NCI-H774 (cell line): ENCODE measurements at places on chromosomes 11 and 22.

GRCh38 chr22:25847451-25847850, 105.5 kb downstream of the MYO18B start:
- DNase-seq, result no peak

DNA sequence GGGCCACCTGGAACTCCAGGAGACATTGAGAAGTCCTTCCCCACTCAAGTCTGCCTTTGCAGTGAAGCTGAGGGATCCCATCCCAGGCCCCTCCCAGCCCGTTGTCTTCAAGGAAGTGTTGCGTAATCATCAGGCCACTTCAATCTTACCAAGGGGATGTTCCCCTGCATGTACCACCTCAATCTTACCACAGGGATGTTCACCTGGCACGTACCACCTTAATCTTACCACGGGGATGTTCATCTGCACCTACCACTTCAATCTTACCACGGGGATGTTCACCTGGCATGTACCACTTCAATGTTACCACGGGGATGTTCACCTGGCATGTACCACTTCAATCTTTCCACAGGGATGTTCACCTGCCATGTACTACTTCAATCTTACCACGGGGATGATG, 108.0 kb upstream of the SYN3 start:
- no peak for DNase-seq

DNA sequence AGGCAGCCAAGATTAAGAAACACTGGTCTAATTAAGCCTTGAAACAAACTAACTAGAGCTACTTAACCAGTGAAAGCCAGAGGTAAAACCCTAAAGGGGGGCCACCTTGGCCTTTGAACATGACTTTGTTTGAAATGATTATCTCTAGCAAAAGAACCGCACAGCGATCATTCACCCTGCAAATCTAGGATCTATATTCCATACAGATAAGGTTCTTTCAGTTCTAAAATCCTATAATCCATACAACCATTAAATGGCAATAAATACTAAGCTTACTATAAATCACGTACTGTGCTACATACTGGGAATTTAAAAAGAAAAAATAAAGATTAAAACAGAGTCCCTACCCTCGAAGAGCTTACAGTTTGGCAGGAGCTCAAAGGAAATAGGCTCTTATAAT, 40.6 kb downstream of the RBFOX2 start:
- no peak for DNase-seq

GRCh38 chr11:67654225-67654624, 3.7 kb upstream of the ACY3 start:
- no peak for DNase-seq

DNA sequence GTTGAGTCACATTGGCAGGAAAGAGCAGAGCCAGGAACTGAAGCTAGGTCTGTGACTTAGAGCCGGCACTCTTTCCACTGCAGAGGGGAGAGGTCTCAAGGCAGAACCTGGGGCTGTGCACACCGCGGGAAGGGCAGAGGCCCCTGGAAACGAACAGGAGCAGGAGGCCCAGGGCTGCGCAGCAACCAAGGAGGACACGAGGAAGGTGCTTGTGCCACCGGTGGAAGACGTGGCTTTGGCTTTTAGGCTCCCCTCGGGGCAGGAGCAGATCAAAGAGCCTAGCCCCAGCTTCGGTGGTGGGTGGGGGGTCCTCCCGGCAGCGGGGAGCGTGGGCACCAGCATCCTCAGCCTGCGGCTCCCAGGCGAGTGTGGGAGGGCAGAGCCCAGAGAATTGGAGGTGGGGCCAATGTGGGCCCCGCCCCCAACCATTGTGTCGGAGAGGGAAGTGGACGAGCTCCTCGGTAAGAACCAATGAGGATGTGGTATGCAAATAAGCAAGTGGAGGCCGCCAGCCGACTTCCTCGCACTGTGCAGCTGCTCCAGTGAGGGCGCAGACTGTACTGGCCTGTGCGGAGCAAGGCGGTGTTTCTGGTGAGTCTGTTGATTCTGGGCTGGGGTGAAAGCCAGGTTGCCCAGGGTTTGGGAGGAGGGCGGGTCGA, at the start of gene CCDC116:
Gene CCDC116, plus strand, starts transcription at position 524 of the 659 bp plus-strand sequence. CDS start 422 bp downstream, outside the sequence.
- DNase-seq, result peak; percentile 86

- DNase-seq, result no peak
Measured at GRCh38 chr11:70816156-70816678, 417.9 kb downstream of the CTTN start.

DNA sequence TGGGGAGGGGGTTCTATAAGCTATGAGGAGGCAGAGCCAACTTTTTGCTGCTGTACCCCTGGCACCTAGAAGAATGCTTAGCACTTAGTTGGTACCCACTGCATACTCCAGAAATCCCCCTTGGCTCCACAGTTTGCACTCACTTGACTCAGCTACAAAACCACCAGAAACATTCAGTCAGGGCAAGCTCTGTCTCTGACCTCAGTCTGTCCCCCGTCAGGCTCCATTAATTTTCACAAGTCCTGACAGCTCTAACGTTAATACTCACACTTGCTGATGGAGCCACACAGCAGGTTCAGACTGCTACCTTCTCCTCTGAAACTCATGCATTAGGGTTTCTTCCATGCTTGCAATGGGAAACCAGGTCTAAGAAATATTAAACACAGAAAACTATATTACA, 81.7 kb downstream of the MPPED2 start:
- no peak for DNase-seq

GRCh38 chr11:25159341-25159740, 662.5 kb downstream of the LUZP2 start:
- DNase-seq, result no peak

DNA sequence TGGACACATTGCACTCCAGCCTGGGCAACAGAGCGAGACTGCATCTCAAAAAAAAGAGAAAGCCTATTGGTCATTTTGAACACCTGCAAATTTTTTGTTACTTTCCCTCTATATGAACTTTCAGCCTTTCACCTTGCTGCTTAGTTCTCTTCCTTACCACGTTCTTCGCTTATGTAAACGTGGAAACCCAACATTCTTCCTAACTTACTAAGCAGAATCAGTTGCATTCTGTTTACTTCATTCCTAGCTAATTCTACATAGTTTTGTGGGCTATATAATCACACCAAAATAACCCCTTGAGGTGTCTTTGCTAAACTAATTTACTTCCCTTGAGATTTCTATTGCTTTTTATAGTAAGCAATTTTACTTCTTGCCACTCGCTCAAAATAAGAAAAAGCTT, 23.2 kb downstream of the MS4A4A start:
- no peak for DNase-seq

DNA sequence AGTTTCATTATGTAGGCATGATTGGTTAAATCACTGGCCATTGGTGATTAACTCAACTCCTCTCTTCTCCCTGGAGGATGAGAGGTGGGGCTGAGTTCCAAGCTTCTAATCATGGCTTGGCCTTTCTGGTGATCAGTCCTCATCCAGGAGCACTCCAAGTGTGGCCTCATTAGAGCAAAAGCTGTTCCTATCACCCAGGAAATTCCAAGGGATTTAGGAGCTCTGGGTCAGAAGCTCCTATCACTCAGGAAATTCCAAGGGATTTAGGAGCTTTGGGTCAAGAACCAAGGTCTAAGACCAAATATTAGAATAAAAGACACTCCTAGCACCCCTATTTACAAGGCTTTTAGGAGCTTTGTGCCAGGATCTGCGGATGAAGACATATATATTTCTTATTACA, 168.0 kb upstream of the BDNF start:
- no peak for DNase-seq

- DNase-seq, result no peak
Measured at GRCh38 chr11:2645779-2646118, 54.0 kb downstream of the KCNQ1OT1 start.

- DNase-seq, result no peak
Measured at GRCh38 chr11:114011443-114011842, 36.5 kb downstream of the HTR3A start.

GRCh38 chr11:69376155-69377028, 82.4 kb downstream of the MYEOV start:
- DNase-seq, result no peak
